Pancreas (tissue), 10 donors: ENCODE measurements at places on chromosomes 3 and 15. TPM values are rescaled to one million over a fixed set of nuclear protein-coding genes. Genes with fewer than 3 reads are reported as not detected.

GRCh38 chr3:114741066-114741465, 406.0 kb downstream of the ZBTB20 start:
- peaks cover 8% of the 10 kb centered on the region for H3K4me1 ChIP-seq
- no peaks in the 10 kb centered on the region for H3K27me3 ChIP-seq
- no peak overlapping the region for H3K27ac ChIP-seq
- H3K36me3 ChIP-seq, result no peaks in the 10 kb centered on the region
- H3K4me3 ChIP-seq, result no peak overlapping the region
- DNase-seq, result no peak

RNF7 gene
- 76.7 TPM for polyA plus RNA-seq

DNA sequence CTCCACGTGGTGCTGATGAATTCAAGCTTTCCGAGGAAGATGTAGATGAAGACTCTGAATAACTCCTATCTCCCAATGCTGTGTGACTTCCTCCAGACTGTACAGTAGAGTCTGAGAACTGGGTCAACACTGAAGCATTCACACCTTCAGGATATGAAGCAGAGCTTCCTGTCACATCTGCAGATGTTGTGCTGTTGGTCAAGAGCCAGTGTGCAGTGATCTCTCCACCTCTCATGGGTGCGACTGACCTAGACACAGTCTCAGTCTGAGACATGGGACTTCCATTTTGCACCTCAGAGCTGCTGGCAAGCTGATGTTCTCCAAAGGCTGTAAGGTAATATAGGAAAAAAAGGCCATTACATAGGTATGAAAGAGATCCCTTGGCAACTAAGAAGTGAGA, 36.5 kb downstream of the HEG1 start:
- DNase-seq, result no peak
- peaks cover 22% of the 10 kb centered on the region for H3K36me3 ChIP-seq
- H3K27ac ChIP-seq, result no peak overlapping the region
- no peaks in the 10 kb centered on the region for H3K27me3 ChIP-seq
- H3K4me3 ChIP-seq, result no peak overlapping the region
- H3K4me1 ChIP-seq, result no peaks in the 10 kb centered on the region

DUOXA2 gene
- 0.16 TPM for polyA plus RNA-seq

UNC13C gene
- not detected for polyA plus RNA-seq

DNA sequence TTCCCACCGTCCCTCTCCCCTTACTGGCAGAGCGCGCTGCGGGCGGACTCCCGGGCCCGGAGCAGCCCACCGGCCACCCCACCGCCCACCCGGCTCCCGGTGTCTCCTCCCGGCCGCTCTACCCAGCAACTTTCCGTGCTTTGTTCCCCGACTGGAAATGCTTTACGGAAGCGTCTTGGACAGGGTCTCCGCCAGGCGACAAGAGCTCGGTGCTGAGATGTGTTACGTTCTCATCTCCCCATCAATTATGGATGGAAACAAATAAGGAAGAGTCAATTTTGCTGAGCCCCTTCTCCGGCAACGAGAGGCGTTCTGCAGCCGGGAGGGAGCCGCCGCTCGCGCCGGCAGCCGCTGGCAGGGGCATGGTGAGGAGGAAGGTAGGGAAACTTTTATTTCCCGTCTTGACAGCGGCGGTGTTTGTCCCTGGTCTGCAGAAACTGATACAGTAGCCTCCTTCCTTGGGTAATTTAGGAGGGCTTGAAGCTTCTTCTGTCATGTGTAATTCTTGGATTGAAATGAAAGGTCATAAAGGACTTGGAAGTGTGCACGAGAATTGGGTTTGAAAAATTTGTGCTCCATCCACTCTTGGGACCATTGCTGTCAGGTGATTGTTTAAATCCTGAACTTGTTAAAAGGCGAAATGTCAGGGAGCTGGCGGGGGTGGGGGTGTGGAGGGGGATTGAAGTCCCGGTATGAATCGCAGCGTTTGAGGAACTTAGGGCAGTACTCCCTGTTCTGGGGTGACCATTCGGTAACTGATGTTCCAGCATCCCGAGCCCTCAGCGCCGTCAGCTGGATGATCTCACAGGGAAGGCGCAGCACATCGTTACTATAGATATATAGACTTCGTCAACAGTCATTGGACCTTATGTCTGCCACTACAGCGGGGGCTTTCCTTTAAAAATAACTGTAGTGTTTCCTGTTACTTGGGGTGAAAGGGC, 1.5 kb downstream of the SEMA6D start:
- H3K27ac ChIP-seq, result peak overlapping the region; percentile 40
- H3K4me3 ChIP-seq, result peak overlapping the region; percentile 81
- no peak for DNase-seq

THAP10 gene
- polyA plus RNA-seq, result 0.87 TPM
